ENCODE measurements at places on chromosomes 11 and 22.

GRCh38 chr11:123206791-123207434 is 11.9 kb upstream of the CLMP start:
- no peak for DNase-seq

GRCh38 chr11:111759778-111760407 is 6.3 kb downstream of the PPP2R1B start:
- no peak for DNase-seq

- DNase-seq, result no peak
Measured at GRCh38 chr22:24416095-24416494, 11.3 kb upstream of the ADORA2A start.

GRCh38 chr22:20771918-20772625 is 1.8 kb upstream of the SERPIND1 start:
- DNase-seq, result no peak

GRCh38 chr11:26348776-26349175 is 16.8 kb downstream of the ANO3 start:
- no peak for DNase-seq

- DNase-seq, result no peak
Measured at GRCh38 chr11:63698976-63699733, 17.9 kb downstream of the RTN3 start.

DNA sequence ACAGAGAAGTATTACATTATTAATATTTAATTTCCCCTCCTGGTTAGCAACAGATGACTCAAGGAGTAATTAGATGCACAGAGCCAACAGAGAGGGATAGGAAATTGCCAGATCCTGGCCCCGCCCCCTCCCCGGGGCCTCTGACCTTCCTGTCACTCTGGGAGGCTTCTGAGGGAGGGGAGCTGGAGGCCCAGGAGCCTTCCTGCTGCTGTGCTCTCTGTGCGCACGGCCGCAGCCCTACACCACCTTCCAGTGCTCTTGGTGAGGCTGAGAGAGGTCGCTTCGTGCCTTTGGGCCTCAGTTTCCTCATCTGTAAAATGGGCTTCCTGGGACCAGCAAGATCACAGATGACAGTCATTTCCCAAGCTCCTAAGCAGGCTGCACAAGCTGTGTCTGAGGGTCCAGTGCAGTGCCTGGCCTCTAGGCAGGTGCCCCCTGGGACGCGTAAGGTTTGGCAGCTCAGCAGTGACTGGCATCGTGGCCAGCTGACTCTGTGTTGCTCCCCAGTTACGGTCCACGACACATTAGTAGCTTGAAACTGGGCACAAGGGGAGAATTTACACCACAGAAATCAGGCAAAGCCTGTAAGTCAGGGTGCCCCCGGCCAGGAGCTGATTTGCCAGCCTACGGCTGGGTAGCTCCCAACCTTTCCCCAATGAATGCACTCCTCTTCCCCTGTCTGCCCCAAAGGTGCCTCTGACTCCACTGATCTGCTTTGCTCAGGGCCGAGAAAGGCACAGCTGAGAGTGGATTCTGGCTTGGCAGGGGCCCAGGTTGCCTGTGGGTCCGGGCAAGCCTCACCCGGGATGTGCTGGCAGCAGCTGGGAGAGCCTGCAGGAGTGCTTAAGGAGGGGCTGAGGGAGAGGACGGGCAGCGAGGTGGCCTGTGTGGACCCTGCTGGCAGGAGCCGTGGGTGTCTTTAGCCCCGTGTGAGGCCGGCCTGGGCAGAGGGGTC is 2.3 kb downstream of the ADORA2A start:
- DNase-seq, result peak; percentile 66

GRCh38 chr11:117179048-117179999 is 781 bp downstream of the SIDT2 start:
- peak; percentile 59 for DNase-seq

- no peak for DNase-seq
Measured at GRCh38 chr11:111548525-111548924, 8.0 kb downstream of the LAYN start.
